Femur (tissue), 1 donor: ENCODE measurements at places on chromosomes 6 and 20.

DNA sequence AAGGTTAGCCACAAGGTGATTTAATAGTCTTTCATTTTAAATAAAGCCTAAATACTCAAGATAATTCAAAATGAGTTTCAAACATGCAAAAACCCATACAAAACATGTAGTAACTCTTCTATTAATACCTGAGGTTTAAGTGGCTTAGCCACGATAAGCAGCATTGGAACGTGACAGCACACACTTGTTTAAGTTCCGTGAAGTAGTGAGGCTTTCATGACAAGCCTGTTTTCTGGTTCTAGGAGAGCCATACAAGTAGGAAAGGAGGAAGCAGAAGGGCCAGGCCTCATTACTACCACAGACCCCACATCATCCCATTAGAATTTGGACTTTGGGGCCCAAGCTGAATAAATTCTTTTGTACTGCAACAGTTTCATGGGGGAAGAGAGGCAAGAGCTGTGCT lies 54.3 kb upstream of the PRND start:
- DNase-seq, result no peak

- peak; percentile 30 for DNase-seq
These were observed 43.3 kb downstream of the IRAK1BP1 start for GRCh38 chr6:78910591-78911171.

DNA sequence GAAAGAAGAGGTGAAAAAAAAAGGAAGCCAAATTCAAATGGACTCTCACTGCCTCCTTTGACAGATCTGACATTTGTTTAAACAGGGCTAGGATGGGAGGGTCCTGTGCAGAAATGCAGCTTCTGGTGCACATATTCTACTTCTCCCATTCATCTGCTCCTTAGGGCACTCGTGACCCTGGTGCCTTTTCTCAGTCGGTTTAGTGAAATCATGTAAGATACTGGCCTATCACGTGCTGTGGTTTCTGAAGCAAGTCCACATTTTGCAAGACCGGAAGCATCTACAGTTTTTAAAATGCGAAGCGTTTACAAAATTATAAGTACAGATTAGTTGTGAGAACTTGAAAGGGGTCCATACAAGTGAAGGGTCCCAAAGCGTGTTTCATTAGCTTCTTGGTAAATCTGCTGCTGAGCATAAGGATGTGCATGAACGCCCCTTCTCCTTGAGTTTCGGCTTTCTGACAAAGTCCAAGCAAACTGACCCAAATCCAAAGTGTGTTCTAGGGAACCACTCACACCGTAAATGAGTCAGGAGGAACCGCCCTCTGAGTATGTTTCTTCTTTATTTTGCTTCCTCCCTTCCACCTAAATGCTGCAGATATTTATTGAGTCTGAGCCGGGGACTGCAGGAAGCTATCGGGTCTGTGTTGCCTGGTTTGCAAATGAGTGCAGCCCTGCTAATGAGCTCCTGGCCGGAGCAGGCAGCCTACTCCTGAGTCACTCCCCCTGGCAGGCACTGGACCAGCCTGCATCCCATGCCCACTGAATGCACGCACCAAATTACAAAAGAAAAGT lies 323.8 kb upstream of the JARID2 start:
- DNase-seq, result no peak

DNA sequence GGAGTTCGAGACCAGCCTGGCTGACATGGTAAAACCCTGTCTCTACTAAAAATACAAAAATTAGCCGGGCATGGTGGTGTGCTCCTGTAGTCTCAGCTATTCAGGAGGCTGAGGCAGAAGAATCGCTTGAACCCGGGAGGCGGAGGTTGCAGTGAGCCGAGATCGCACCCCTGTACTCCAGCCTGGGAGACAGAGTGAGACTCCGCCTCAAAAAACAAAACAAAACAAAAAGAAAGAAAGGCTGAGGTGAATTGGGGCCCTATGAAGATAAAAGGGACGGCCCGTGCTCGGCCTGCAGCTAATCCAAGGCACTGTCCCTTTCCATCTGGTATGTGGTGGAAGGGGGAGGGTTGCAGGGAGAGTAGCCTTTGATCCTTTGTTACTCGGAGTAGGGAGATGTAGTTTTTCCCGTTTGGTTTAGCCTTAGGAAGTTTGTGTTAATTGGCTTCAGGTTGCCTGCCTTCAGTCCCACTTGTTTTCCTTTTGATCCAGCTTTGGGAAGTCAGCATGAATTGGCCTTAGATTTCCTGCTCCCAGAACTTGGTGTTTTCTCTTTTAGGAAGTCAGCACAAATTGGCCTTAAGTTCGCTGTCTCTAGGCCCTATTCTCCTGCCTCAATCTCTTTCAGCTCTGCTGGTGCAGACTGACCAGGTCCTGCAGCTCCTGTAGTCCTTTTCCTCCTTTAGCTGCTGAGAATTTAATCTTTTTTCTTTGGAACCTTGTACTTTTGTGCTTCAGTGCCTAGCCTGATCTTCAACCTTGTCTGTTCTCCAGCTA lies 36.1 kb upstream of the PAQR8 start:
- DNase-seq, result no peak

GRCh38 chr6:42125231-42125630 lies 17.2 kb downstream of the C6orf132 start:
- no peak for DNase-seq

DNA sequence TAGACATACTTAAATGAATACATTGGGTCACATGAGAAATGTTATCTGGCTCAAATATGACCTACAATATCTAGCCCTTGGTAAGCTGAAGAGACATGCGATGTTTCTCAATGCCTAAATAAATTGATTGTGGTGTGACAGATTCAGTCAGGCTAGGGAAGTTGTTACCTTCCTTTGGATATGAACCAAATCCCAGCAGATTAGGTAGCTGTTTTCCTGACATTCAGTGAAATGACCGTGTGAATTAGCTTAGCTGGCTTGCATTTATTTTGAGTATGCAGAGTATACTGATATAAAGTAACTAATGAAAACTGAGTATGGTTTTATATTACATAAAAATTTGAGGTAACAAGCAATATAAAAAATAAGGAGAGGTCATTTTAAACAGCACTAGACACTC lies 288.2 kb downstream of the GJA1 start:
- DNase-seq, result no peak

DNA sequence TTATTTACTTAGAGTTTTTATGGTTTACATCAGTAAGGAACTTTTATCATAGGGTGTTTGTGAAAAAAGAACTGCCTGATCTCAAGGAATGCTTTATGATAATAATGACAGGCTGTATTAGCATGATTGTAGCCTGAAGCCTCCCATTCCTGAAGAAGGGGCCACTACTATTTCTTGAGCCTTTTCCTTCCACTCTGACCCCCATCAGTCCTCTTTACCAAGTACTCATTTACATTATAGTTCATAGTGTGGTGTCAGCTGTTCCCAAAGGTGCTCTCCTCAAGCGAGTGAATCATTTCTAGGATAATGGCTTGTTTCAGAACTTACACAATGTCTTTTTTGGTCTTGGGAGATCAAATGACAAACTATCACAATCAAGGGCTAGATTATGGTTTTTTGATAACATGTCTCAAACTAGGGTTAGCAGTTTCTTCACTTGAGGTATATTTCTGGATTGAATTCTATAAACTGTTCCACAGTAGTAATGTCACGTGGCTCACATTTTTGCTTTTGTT lies 283.6 kb downstream of the CDKAL1 start:
- DNase-seq, result no peak

DNA sequence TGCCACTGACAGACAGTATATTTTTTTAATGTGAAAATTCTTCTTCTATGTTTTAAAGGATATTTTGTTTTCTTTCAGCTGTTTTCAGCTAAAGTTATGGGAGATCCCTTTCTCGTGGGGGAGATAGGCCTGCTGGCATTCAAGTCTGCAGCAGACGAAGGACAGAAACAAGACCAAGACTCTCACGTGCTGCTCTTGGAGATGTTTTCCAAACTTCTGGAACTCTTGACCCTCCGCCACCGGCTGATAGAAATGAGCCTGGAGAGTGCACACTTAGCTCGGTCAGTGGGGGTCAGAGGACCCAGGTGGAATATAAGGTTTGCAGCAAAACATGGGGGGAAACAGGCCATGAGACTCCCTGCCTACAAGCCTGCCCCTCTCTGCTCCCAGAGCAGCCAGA lies 120.5 kb downstream of the CD164 start:
- no peak for DNase-seq

- DNase-seq, result no peak
These were observed 204.2 kb downstream of the GRIK2 start for GRCh38 chr6:101597693-101598092.

DNA sequence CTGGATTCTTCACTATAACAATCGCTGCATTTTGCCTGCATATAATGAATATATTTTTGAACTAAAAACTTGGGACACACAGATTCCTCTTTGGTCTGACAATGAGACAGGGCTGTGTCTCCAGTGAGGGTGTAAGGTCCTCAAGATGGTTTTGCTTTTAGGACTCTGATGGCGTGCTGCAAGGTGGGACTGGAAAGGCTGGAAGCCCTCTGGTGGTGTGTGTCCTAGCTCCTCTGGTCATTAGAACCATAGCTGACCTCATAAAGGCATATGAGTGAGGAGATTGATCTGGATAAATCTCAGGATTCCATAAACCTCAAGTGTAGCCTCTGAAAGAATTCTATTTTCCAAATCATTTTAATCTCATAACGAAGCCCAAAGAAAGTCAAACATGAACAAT lies 108.4 kb upstream of the ASF1A start:
- DNase-seq, result no peak

DNA sequence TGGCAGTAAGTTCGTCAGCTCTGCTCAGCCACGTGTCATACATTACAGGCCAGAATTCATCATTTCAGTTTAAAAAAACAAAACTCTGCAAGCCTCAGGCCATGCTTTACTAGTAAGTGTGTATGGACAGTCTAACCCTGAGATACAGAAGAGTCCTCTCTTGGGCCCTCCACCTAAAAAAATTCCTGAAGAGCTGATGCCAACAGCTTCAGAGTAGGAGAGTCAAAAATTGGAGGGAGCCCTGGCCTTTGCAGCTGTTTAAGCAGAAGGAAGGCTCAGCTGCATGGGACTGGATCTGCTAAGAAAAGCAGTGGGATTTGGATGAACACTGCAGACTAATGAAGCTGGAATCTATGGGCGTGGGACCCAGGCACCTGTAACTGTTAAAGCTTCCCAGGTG lies 47.2 kb upstream of the FAM8A1 start:
- DNase-seq, result peak; percentile 34

DNA sequence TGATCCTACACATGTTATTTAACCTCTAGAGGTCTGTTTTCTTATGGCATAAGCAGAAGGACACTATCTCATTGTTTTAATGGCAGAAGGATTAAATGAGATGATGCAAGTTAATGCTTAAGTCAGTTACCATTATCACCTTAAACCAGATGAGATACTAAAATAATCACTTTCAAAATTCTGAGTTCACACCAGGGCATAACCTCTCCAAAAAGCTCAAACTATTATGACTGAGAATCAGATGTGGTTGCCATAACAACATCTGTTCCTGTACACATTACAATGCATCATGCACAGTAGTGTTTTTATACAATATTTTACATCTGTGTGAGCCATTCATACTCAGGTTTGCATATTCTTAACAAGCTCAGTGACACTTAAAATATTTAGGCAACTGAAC lies 10.2 kb downstream of the ADNP start:
- no peak for DNase-seq

GRCh38 chr6:79797163-79797764 lies 150.1 kb downstream of the ELOVL4 start:
- DNase-seq, result no peak

DNA sequence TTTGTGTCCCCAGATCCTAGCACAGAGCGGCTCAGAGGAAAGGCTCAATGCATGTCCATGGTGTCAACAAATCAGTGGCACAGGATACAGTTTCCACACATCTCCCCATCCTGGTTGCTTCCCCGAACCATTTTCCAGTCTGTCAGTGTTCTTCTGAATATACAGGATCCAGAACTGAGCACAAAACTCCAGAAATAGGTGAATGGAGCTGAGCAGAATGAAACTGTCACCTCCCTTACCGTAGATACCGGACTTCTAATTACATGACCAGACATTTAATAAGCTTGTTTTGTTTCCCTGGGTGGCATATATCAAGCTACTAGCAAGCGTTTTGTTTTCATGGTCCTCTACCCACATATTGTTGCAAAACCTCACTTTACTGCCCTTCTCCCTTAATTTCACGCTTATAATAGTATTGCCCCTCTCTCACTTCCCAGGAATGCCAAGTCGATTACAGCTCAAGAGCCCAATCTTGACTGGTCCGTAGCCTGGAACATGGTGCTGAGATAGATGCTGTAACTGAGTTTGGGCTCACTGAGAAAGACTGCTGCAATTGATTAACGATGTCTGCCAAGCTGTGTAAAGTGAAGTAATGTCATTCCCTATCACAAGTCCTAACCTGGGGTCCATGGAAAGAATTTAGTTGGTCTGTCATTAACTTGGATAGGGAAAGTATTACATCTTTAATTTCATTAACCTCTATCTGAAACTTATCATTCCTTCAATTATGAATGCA lies 12.0 kb upstream of the SCRT2 start:
- DNase-seq, result no peak

GRCh38 chr6:167152862-167153261 lies 4.9 kb downstream of the GPR31 start:
- DNase-seq, result no peak

DNA sequence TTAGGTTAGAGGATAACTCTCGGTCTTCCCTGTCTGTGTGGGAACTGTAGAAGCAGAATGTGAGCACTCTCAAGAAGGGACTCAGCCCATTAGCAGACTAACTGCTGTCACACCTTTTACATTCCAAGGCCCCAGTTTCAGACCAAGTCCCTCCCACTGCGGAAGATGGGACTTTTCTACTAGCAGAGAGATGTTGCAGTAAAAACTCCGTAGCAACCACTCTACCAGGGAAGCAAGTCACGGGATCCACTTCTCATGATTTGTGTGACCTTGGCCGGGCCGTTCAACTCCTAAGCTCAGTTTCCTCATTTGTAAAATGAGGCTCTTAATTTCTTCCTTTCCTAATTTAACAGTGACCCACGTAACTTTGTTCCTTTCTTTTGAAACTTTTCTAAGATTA lies 77.1 kb upstream of the SLC4A11 start:
- no peak for DNase-seq

GRCh38 chr6:154951345-154952200 lies 43.5 kb upstream of the TIAM2 start:
- DNase-seq, result peak; percentile 38

DNA sequence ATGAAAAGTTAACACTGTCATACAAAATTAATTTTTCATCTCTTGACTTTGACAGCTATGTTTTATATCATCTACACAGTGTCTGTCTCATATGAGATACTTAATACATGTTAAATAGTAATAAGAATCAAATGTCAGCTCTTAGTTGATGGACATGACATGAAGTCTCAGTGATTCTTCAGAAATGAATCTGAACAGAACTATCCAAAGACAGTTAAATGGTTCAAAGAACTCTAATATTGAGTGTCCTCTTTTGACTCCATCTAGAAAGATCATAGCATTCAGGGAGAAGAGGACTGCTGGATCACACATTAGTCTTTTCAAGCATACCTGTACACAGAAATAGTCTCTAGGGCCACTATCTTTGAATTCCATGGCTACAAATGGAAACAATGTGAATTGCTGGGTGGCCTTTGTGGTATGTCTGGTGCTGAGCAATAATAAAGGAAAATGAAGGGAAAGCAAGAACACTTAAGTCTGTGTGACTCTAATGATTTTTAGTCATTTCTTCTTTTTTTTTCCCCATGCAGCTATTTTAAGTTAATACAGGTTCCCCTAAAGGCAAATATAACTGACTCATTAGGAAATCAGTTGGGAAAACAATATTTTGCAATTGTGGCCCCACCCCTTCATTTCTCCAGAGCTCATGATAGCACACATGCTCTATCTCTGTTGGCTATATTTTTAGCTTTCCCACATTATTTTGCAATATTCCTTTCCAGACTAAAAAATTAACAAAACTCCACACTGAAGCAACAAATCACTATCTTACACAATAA lies 367.5 kb downstream of the GRIK2 start:
- no peak for DNase-seq

- DNase-seq, result no peak
These were observed 788.4 kb downstream of the FRK start for GRCh38 chr6:115272311-115272710.
